ENCODE measurements at places on chromosomes 3 and 15. TPM values are rescaled to one million over a fixed set of nuclear protein-coding genes. Genes with fewer than 3 reads are reported as not detected.
A peak's percentile ranks its signal among the peaks of the same experiment; 100 is the strongest.

Gene ARPP19
- total RNA-seq, result 186 TPM

Gene DUOXA2
- not detected for total RNA-seq

Gene ATP13A5
- not detected for total RNA-seq

GRCh38 chr3:12579905-12580304, 23.0 kb downstream of the MKRN2 start:
- no peak for DNase-seq

DNA sequence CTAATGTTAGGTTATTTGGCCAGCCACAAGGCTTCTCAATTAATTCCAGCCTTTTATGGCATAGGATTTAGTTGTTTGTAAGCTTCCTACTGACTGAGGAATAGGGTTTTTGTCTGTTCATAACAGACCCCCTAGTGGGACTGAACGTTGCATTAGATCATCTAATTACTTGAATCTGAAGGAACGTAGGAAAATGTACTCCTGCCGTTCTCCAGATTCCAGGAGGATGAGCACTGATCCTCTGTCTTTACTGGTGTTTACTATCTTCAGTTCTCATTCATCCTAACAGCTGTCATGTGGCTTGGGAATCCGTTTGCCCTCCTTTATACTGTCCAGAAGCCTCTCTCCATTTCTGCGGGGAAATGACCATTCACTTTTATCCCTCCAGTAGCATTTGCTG, 52.7 kb downstream of the RAD54L2 start:
- DNase-seq, result peak; percentile 35

- DNase-seq, result peak; percentile 63
Measured at GRCh38 chr15:78709263-78709882, 68.4 kb upstream of the CHRNB4 start.

- peak; percentile 22 for DNase-seq
Measured at GRCh38 chr3:194900854-194901522, 215.3 kb downstream of the FAM43A start.

- DNase-seq, result no peak
Measured at GRCh38 chr3:108089579-108089978, 1.3 kb downstream of the CD47 start.

DNA sequence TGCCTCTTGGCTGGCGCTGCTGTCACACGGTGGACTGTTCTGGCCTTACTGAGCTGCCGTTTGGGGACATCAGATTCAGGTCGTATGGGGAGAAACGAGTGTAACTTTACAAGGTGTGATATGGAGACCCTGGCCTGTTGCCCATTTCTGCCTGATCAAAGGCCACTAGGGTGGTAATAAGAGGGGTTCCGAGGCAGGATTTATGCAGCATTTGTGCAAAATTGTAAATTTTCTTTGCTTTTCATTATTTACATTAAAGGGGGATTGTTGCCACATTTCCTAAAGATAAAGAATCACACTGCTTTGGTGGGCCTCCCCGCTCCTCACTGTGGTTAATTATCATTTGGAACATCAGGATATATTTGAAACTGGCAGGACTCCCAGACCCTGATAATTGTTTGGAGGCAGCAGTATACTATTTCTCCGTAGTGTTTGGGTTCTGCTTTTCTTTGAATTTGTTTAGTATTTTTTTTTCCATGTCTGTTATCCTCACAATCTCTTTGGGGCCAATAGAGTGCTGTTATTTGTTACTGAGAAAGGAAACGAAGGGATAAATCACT, 891 bp downstream of the NXPE3 start:
- peak; percentile 12 for DNase-seq

GRCh38 chr3:99344216-99344615, 294.2 kb upstream of the COL8A1 start:
- no peak for DNase-seq

Gene CYP1A2
- not detected for total RNA-seq

GRCh38 chr15:74383286-74383685, 15.8 kb upstream of the CYP11A1 start:
- DNase-seq, result no peak

- peak; percentile 14 for DNase-seq
Measured at GRCh38 chr3:24123596-24123995, 178.5 kb downstream of the NR1D2 start.

DNA sequence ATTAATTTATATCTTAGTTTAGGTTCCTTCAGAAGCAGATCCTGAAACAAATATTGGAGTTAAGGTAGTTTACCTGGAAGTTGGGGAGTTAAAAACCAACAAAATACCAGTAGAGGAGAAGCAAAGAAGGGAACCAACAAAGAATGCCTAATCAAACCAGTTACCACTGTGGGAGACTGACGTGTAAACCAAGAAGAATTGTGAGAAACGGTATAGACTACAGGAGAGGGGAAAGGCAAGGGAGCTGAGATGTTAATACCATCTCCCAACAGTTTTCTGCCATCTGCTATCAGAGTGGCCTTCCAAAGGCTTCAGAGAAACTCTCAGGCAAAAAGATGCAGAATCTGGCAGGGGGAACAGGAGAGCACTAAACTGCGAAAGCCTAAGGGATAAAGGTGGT, 53.5 kb downstream of the BFSP2 start:
- no peak for DNase-seq

- no peak for DNase-seq
Measured at GRCh38 chr15:75725006-75725718, 12.5 kb upstream of the CSPG4 start.

GRCh38 chr3:172454180-172454579, 5.9 kb upstream of the GHSR start:
- no peak for DNase-seq

GRCh38 chr3:71067977-71068654, 515.4 kb downstream of the FOXP1 start:
- no peak for DNase-seq

Gene GOLGA6B
- not detected for total RNA-seq

GRCh38 chr3:18739099-18739433, 313.9 kb upstream of the SATB1 start:
- no peak for DNase-seq

- DNase-seq, result no peak
Measured at GRCh38 chr3:194976874-194977273, 291.2 kb downstream of the FAM43A start.

Gene DNASE1L3
- not detected for total RNA-seq

Gene RTP3
- not detected for total RNA-seq

Gene LAMB2
- 57.3 TPM for total RNA-seq

Gene CLDN18
- total RNA-seq, result not detected

DNA sequence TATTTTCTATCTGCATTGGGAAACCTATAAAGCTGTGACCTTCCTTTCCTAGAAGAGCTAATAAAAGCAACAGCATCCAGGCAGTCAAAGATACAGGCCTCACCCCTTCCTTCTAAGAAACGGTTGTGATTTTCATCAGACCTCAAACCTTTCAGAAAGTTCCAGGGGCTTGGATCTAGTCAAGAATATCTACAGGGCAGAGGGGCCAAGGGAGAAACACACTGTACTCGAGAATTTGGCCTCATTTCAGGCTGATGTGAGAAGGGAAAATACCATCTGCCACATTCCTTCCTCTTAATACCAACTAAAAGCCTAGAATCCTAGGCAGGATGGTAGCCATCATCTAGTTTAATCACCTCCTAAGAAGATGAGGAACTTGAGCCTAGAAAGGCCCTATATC, 24.5 kb upstream of the BCL6 start:
- no peak for DNase-seq

Gene PCSK6
- 2.6 TPM for total RNA-seq

Gene RYR3
- total RNA-seq, result not detected

Gene ADPRH
- total RNA-seq, result 0.37 TPM

DNA sequence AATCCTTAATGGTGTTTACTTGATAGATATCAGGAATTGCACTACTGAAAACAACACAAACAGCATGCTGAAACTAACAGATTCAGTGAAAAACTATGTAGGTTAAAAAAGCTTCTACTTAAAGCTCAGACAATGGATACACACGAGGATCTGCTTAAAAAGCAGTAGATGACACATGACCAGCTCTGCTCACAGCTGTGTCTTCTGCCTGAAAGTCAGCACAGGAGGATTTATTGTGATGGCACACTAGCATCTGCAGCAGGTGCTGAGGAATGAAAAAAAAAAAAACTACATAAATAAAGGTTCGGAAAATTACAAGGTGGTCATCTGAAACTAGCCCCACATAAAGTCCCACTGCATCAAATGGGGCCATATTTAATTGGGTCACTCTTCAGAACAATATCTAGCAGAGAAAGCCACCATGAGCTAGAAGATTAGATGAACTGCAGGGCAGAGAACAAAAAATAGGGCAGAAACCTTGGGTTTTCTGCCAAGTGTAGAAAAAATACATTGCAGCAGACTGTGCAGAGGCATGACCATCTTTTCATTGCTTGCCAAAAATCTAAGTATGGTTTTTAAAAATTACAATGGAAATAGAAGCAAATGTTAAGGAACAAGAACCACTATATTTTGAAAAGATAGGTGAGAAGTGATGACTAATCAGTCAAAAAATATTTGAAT, 13.2 kb upstream of the GOLM2 start:
- no peak for DNase-seq

DNA sequence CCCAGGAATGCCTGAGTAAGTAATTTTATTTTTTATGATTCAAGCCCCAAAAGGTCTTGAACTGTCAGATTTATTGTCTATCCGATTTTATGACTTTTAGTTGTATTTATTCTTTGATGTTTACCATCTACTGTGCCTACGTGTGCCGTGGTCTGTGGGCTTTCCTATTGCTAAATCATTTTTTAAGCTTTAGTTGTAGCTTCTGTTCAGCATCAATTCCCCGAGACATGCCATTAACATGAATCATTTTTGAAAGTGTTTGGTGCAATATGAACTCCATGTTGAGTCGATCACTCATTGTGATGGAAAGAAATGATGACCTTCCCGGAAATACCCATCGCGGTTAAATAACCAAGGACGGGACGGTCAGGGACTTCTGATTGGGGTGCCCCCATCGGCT, 268.7 kb upstream of the THRB start:
- DNase-seq, result no peak

DNA sequence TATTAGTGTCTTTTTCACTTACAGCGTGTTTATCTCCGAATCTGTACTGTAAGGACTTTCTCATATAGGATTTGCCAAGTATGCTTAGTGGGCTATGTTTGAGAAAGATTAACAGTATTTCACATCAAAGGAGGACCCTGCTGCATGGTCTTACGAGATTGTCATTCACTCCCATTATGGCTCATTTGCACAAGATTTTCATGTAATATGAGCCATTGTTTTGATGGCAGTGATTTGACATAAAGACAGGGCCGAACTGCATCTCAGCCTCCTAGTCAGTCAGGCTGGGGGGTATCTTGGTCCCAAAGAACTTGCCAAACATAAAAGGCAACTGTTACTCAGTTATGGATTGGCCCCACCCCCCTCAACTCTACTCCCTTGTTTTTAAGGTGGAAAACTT, 205.9 kb downstream of the ZIC1 start:
- no peak for DNase-seq

Gene LCTL
- total RNA-seq, result not detected

- DNase-seq, result no peak
Measured at GRCh38 chr15:61651267-61651666, 409.0 kb downstream of the VPS13C start.

Gene KCNMB2
- not detected for total RNA-seq

Gene CDHR4
- total RNA-seq, result 0.48 TPM

GRCh38 chr15:80584561-80584964, 110.5 kb upstream of the ABHD17C start:
- DNase-seq, result no peak

GRCh38 chr15:62142736-62143135, 22.3 kb downstream of the C2CD4B start:
- DNase-seq, result no peak

DNA sequence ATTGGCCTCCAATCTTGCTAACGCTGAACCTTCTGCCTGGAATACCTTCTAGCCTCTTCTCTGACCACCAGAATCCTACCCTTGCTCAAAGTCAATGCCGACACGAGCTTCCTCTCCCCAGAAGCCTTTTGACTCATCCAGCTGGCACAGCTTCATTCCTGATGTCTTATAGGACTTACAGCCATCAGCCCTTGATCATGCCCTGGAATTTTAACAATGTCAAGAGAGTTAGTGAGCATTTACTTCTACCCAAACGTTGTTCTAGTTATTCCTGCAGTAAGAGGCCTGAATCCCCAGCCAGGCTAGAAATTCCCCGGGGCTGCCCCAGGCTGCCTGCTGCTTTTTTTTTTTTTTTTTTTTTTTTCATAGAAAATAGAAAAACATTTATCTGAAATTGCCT, 3.9 kb downstream of the CYP1A2 start:
- DNase-seq, result no peak

- no peak for DNase-seq
Measured at GRCh38 chr3:40057786-40058185, 248.4 kb downstream of the MYRIP start.
